ENCODE measurements at places on chromosomes 16 and 17.

DNA sequence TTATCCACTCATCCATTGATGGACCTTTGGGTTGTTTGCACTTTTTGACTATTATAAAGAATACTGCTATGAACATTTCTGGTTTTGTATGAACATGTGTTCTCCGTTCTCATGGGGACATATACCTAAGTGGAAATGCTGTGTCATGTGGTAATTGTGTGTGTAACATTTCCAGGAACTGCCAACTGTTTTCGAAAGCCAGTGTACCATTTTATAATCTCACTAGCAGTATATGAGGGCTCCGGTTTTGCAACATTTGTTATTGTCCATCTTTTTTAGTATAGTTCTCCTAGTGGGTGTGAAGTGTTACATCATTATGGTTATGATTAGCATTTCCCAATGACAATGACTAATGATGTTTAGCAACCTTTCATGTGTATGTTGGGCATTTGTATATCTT lies 5.1 kb upstream of the TRIM25 start:
- no peak for DNase-seq

GRCh38 chr17:43767053-43767712 lies 8.6 kb upstream of the SOST start:
- DNase-seq: no peak

DNA sequence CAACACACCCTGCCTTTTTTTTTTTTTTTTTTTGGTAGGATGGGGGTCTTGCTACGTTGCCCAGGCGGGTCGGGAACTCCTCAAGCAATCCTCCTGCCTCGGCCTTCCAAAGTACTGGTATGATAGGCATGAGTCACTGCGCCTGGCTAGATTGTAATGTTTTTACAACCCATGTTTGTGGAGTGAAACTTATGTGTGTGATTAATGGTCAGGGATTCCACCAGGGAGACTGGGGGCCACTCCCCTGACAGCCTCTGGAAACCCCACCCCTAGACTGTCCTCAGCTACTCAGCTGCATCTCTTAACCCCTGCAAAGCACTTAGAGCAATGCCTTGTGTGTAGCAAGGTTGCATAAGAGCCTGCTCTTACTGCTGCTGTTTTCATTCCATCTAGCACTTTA lies 220.5 kb downstream of the PARN start:
- DNase-seq: no peak

DNA sequence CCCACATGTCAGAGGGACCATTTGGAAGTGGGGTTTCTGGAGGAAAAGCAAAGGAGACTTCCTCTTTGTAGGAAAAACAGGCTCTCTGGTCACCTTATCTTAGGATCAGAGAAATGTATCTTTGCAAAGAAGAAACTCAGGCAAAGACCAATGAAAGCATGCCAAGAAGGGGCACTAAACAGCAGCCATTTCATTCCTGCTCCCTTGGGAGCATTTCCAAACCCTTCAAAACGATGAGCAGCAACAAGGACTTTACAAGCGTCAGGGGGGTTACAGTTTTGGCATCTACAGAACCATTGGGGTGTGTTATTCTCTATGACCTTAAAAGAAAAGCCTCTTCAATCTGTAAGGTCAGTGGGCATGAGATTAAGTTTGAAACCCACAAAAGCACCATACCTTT lies 122.8 kb downstream of the SMG6 start:
- DNase-seq: no peak

GRCh38 chr17:57781386-57782061 lies 36.4 kb upstream of the CCDC182 start:
- DNase-seq: no peak

GRCh38 chr16:72639494-72639893 lies 408.4 kb downstream of the ZFHX3 start:
- no peak for DNase-seq

GRCh38 chr17:8622191-8622590 lies 8.3 kb downstream of the MYH10 start:
- DNase-seq: no peak

GRCh38 chr17:77409282-77410161 lies 268.8 kb downstream of the SEC14L1 start:
- no peak for DNase-seq

DNA sequence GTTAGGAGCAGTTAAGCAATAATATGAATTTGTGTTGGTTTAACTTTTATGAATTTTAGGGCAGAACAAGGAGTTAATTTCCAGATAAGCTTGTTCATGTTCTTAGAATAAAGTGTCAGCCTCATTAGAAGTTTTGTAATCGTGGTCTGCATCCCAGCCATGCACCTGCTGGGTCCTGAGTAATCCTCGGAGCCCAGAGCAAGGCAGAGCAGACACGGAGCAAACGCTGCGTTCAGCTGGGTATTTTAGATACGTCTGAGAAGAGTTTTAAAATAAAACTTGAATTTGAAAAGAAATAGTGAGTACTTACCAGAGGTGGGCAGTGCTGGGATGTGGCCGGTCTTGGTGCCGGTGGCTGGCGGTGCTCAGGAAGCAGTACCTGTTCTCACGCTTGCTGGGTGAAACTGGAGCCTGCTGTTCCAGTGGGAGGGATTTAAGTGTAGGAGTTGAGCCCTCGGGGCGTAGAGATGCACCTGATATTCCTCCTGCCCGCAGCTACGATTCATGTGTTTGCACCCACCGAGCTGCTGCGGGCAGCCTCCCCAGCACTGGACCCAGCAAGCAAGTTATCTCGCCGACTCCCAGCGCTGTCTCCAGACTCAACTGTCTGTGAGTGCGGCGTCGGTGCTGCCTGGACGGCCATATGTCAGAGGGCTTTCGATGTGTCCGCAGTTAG lies at the start of gene ZNF750:
Gene ZNF750 (minus strand): TSS at position 406 of the 676 bp plus-strand sequence. CDS start 7,568 bp downstream, outside the sequence.
- DNase-seq: no peak

- DNase-seq: no peak
Measured at GRCh38 chr17:75366432-75366831, 39.0 kb downstream of the GRB2 start.

DNA sequence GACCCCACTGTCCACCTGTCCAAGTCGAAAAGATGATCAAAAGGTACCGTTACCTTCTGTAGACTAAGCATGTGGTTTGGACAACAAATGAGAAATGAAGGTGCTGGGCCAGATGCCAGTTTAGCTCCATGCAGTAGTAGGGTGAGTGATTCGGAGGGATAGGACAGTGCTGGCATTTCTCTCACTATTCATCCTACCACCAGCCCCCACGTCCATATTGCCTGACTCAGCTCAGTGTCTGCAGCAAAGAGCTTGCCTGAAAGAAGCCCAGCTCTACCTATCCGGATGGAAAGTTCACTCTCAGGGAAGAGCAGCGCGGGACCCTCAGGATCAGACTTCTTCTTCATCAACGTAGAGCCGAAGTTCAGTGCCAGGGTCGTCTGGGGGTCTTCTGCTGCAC lies 145.0 kb downstream of the SLC39A11 start:
- DNase-seq: no peak

DNA sequence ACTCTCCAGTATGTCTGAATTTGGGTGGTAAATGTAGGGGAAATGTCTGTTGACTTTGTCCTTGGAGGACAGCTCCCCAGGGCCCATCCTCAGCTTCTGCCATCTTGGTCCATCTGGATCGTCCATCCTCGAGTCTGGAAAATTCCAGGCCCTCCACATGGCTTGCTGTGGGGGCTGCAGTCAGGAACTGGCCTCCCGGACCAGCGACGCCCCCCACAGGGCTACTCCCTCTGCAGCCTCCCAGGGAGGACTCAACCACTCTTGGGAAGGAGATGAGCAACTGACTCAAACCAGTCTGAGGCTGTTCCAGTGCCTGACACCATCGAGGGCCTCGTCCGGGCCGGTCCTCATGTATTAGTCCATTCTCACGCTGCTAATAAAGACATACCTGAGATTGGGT lies 5.5 kb upstream of the ZG16B start:
- no peak for DNase-seq

GRCh38 chr16:50215680-50216079 lies 50.7 kb upstream of the ADCY7 start:
- DNase-seq: no peak

DNA sequence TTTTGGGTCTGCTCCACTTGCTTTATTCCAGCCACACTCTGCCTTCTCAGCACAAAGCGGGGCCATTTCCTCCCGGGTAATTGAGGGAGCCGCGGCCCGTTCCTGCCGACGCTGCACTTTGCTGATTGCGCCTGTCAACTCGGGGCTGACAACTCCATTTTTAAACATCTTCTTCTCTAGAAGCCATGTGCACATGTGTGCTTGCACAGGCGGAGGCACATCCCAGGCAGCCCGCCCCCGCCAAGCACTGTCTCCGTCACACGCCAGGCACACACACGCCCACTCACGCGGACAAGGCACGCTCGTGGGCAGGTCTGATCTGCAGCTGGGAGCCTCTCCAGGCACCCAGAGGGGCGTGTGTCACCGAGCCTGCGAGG lies 63.2 kb downstream of the ENGASE start:
- no peak for DNase-seq

DNA sequence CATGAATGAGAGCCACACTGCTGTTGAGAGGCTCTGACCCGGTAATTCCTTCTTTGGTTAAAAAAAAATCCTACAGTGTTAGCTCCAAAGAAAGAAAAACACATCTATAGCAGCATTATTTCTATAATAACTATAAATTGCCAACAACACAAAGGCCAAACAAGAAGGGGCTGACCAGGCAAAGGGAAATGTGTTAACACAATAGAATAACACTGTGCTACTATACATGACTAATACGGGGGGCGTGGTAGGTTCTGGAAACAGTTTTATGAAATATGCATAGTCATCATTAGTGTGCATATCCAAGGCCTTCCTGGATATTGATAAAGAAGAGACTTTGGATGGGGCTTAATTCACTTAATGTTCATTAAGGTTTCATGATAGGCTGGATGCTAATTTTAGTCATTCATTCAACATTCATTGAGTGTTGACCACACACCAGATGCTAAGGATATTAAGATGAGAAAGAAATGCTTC lies 50.0 kb upstream of the CCL1 start:
- DNase-seq: no peak

DNA sequence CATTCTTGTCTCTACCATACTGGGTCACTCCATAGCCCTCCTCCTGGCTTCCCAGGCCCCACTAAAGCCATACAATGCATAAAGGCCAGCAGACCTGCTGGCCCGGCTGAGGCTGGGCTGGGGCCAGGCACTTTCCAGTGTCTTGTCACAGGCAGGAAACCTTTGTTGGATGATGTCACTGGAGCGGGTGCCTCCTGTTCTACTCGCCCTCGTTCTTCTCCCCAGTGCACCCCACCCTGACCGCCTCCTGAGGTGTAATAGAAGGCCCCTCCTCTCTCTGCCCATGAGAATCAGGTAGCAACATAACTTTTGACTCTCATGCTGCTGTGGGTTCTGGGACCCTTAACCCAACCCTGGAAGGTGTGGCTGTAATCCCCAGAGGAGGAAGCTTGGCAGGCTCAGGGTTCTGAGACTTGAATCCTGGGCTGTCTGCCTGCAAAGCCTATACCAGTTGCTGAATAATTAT lies 54.2 kb upstream of the IL34 start:
- DNase-seq: no peak

All from NCI-H2227 treated with DMSO at 0.1 percent for 48 hours (cell line).